ENCODE measurements at places on chromosomes 2 and 18. TPM values are rescaled to one million over a fixed set of nuclear protein-coding genes. Genes with fewer than 3 reads are reported as not detected.

DNA sequence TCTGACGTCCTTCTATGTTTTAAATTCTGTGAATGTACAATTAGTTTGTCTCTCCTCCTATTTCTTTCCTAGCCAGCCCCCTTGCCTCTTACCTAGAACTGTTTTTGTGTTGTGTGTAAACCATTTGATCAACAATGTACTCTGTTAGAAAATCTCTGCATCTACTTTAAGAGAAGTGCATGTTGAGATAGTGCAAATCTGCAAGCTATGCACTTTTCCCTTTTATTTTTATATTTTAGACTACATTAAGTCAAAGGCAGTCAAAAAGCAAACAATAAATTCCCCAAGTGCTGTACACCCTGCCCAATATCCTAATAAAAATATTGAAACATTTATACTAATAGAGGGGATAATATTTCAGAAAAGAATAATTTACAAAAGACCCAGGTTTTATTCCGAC, 13.7 kb downstream of the LYPD6 start:
- no peak for DNase-seq

DNA sequence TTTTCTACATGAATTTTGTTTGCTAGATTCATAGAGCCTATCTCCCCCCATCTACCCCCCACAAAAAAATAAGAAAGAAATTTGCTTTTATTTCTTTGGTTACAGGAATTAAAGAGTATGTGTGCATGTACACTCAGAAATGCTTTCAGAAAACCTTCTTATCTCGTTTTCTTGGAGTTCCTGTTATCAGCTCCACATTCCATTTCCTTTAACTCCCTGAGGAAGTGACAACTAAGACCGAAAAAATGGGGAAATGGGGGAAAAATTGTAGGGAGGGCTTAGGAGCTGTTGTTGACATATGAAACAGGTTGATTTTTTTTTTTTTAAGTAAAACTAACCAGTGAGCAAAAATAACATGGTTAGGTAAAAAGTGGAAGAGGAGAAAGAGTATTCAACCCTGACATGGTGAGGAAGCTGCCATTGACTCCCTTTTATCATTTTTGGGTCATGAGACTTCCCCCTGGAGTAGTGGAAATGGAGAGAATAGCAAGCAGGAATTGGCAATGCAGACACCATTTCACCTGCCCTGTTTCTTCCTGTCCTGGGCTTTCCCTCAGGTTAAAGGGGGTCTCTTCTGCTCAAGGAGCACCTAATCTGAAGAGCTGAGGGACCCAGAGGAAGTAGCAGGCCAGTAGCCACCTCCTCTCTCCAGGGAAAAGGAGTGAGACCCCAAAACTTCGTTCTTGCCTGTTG, 93.5 kb downstream of the OSBPL6 start:
- no peak for DNase-seq

DNA sequence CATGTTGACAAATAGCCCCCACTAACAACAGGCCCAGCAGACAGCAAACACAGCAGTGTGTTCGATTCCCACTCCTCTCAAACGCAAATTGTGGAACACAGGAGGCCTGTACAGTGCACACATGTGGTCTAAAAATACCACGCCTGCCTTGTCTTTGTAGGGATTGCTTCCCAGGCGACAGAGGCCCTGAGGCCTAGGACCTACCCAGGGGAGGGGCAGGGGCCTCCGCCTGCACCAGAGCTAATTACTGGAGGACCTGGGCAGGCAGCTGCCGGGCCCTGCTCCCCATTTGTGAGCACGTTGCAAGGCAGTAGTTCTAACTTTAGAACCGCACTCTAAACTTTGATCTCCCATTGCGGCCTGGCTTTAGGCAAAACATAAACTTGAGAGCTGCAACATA, 316.0 kb downstream of the TXNL1 start:
- no peak for DNase-seq

DNA sequence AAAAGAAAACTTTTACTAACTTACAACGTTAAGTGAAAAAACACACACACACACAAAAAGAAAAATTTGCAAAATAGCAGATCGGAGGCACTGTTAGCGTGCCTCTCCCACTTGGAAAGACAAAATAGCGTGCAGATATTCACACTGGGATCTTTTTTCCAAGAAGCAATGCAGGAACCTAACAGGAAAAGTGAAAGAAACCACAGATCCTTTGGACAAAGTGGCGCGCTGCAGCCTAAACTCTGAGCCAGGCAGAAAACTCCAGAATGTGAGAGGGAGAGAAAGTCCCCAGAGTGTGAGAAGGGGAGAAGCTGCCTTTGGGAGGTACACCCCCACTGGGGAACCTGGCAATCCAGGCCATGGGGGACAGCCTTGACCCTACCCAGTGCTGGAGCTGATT, 70.7 kb upstream of the SERPINE2 start:
- no peak for DNase-seq

- peak; percentile 27 for DNase-seq
Observed at GRCh38 chr2:200618590-200619021, 32.8 kb downstream of the AOX1 start.

The BBS5 gene
- 6.2 TPM for total RNA-seq
